ENCODE measurements at places on chromosomes 16 and 17.

DNA sequence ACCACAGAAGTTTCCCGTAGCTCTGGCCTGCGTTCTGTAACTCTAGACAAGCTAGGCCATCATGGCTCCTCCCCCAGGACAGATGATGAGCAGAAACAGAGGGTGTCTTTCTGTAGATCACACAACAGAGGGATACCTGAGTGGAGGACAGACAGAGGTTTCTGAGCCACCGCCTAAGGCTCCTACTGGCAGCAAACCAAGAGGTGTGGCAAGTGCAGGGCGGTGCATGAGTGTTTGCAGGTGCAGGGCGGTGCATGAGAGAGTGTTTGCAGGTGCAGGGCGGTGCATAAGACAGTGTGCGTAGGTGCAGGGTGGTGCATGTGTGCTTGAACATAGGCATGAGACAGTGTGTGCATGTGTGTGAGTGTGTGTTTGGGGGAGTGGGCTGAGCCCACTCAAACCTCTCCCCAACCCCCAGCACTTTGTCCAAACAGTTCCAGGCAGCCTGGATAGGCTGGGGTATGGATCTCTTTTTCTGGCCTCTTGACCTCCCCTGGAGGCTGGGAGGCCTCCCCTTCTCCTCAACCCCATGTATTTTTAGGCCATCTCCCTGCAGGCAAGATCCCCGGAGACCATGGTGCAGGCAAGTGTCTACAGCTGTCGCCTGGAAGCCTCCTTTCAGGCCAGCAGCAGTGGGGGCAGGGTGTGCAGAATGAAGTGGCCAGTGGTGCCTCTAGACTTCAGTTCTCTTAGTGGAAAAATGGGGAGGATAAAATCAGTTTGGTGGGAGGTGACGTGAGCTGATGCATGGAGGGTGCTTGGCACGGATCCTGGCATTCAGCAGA, 53.4 kb upstream of the CBX4 start:
- no peak for DNase-seq

DNA sequence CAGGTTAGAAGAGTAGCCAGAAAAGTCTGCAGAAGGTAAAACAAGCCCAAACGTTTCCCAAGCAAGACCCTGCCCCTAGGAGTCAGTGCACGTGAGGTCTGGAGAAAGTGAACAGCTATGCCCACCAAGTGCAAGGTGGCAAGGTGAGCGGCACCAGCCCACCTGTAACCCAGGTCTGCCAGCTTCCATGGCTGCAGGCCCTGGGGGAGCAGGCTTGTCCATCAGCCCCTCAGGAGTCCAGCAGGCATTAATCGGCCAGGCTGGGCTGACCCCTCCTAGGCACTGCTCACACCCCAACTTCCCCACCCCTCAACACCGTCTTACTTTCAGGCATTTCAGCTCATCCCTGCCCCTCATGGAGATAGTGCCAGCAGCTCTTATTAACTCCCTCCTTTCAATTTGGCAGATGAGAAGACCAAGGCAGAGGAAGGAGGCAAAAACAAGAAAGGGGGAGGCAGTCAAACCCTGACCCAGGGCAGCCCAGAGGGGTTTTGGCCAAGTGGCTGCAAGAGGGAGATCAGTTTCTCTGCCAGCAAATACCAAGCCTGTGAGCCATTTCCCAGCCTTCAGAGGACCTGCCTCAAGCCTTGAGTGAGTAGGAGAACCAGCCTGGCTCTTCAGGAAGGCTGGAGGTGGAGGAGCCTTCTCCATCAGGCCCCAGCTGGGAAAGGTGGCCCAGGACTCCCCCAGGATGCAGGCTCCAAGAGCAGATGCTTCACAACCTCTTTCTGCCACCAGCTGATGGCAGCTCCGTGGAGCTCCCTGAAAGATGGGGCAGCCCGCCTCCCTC, 14.7 kb downstream of the BEAN1 start:
- peak; percentile 61 for DNase-seq

GRCh38 chr17:81928544-81929252, 1.2 kb upstream of the MAFG start:
- peak; percentile 46 for DNase-seq

DNA sequence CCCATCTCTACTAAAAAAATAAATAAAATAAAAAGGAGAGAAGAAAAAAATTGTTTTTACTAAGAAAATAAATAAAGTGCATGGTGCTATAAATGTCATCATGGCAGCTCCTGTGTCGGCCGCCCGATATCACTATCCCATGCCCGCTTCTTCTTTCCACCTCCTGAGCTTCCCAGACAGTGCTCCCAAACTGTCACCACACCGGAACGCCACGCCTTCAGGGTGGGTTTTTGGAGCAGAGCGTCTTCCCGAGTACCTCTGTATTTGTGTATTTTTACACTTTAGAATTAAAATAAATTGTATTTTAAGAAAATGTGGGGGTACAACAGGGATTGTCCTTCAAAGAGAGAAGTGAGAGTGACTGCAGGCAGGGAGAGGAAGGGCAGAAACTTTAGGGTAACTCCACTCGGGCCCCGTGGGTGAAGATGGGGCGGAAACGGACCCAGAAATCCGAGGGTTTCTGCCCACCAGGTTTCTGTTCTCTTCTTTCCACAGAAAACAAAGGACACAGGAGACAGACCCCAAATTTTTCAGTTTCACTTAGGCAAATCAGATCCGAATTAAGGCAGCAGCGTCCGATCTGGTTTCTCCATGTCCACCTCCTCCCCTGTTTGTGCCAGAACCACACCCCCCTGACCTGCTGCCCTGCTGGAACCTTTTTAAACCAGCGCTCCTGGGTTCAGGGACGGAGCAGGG, 3.6 kb upstream of the ITGAX start:
- no peak for DNase-seq

- DNase-seq, result peak; percentile 71
Observed at GRCh38 chr16:11964761-11965551, at the start of gene TNFRSF17. TNFRSF17 (plus strand) TSS chr16:11965210; CDS start chr16:11965325, 115 bp downstream.

GRCh38 chr16:57140931-57141668, 44.7 kb downstream of the PSME3IP1 start:
- DNase-seq, result no peak

- DNase-seq, result no peak
Observed at GRCh38 chr17:40501499-40501911, at the start of gene TNS4. TNS4 (minus strand) TSS chr17:40501623; CDS start chr17:40496425, 5,198 bp downstream.

All from adipocyte (in vitro differentiated cells).